Body of pancreas (tissue), 4 donors: ENCODE measurements at places on chromosomes 3 and 15. TPM values are rescaled to one million over a fixed set of nuclear protein-coding genes. Genes with fewer than 3 reads are reported as not detected.

DNA sequence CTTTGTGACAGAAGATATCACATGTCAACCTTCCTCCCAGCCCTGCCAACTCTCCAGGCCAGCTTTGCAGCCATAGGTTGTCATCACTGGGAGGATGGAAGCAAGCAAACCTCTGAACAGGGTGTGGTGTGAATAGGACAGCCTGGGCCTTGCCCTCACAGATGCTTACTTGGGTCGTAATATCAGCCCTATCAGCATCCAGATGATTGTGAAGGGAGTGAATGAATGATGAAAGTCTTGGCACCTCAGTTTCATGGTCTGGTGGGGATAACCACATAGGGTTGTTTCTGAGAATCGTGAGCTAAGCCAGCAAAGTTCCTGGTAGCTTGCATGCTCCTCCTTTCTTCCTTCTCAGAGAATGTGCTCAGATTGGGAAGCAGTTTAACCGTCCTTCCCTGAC is 55.1 kb upstream of the POLR2M start:
- no peak for DNase-seq
- H3K4me1 ChIP-seq, result peaks cover 20% of the 10 kb centered on the region
- no peaks in the 10 kb centered on the region for H3K27me3 ChIP-seq
- H3K36me3 ChIP-seq, result no peaks in the 10 kb centered on the region
- H3K27ac ChIP-seq, result no peak overlapping the region

GRCh38 chr15:94346282-94346681 is 114.9 kb downstream of the MCTP2 start:
- H3K4me3 ChIP-seq, result no peak overlapping the region
- no peaks in the 10 kb centered on the region for H3K36me3 ChIP-seq
- H3K27me3 ChIP-seq, result no peaks in the 10 kb centered on the region
- no peak for DNase-seq

DNA sequence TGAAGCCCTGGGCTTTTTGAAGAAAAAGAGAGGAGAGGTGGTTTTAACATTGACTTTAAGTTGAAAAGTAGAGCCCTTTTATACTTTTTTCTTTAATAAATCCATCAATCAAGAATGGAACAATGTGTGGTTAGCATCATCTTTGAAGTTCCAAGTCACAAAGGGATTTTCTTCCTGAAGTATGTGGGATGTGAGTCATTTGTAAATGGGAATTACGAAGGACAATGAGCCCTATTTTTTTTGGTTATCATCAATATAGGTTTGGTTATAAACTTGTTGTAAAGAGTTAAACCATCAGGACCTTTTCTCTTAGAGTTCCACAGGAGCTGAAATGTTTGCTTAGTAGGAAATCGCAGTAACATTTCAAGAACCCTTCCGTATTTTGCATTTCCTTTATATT is 38.3 kb downstream of the PIK3CA start:
- no peaks in the 10 kb centered on the region for H3K27me3 ChIP-seq
- H3K4me1 ChIP-seq, result peaks cover 36% of the 10 kb centered on the region
- H3K27ac ChIP-seq, result no peak overlapping the region

DNA sequence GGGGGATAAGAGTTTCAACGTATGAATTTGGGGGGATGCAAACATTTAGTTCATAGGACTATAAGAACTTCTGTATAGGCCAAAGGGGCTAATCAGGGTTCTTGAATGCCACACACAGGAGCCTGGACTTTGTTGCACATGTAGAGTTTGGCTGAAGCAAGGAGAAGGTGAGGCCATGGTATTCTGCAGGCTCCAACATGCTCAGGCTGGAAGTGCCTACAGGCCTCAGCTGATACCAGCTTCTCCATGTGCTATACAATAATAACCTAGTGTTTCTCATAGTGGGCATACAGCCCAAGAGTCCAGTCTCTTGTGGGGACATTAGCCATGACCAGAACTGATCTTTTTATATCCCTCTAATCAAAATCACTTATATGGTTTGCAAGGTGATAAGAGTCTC is 399.7 kb upstream of the MCTP2 start:
- no peaks in the 10 kb centered on the region for H3K36me3 ChIP-seq
- no peak overlapping the region for H3K27ac ChIP-seq
- no peaks in the 10 kb centered on the region for H3K4me1 ChIP-seq
- DNase-seq, result no peak

KLHL40 gene
- total RNA-seq, result not detected

BRK1 gene
- 32.7 TPM for total RNA-seq

CCR3 gene
- not detected for total RNA-seq

CHRNB4 gene
- not detected for total RNA-seq

UNC45A gene
- 85.0 TPM for total RNA-seq

SKOR1 gene
- under 0.01 TPM for total RNA-seq

LMAN1L gene
- total RNA-seq, result not detected
